ENCODE measurements at places on chromosomes 1 and 21. TPM values are rescaled to one million over a fixed set of nuclear protein-coding genes. Genes with fewer than 3 reads are reported as not detected.

Gene PLA2G4A
- 0.75 TPM for total RNA-seq

Gene HCRTR1
- total RNA-seq, result not detected

Gene RAD54L
- not detected for total RNA-seq

DNA sequence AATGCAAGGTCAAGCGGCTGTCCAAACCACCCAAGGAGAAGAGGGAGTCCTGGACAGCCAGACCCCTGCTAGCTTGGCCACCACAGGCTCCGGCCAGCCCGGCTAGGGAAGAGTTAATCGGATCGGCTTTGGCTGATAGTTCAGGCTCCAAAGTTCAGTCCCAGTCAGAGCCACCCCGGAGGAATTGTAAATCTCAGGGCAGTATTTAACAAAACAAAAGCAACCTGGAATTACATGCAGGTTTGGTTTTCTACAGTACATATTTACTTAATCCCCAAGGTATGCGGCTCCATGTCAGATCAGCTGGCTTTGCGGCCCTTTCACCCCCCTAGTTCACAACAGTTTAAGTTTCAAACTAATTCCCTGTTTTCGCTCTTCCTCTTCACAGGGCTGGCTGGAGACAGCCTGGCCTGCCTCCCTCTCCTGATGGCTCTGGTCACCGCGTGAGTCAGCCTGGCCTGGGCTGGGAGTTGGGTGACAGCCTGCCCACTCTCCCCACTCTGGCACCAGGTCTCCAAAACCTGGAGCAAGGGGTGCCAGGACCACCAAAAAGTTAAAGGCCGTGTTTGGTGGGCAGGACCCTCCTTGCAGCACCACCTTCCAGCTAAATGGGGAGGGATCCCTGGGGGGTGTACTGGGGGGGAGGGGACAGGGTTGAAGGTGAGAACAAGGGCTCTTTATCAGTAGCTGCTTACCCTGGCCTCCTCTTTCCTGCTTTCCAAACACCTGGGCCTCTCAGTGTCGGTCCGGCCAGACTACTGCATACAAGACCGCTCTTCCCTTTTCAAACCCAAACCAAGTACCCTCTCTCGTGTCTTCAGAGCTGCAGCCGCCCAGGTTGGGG is 1.9 kb downstream of the DHRS3 start:
- DNase-seq, result peak; percentile 46

DNA sequence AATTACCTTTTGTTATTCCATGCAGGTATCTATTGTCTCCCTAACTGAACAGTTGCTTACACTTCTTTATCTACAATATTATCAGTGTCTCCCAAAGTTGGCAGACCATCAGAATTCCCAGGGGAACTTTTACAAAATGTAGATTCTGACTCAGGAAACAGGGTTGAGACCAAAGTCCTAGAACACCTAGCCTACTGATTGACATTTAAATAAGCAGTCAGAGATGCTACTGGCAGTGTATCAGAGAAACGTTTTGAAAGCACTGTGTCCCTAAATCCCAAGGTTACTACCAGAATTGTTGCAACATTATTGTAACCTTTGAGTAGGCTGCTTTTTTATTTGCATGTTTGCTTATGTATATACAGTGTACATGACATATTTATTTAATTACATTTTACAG is 1.8 kb upstream of the F5 start:
- no peak for DNase-seq

DNA sequence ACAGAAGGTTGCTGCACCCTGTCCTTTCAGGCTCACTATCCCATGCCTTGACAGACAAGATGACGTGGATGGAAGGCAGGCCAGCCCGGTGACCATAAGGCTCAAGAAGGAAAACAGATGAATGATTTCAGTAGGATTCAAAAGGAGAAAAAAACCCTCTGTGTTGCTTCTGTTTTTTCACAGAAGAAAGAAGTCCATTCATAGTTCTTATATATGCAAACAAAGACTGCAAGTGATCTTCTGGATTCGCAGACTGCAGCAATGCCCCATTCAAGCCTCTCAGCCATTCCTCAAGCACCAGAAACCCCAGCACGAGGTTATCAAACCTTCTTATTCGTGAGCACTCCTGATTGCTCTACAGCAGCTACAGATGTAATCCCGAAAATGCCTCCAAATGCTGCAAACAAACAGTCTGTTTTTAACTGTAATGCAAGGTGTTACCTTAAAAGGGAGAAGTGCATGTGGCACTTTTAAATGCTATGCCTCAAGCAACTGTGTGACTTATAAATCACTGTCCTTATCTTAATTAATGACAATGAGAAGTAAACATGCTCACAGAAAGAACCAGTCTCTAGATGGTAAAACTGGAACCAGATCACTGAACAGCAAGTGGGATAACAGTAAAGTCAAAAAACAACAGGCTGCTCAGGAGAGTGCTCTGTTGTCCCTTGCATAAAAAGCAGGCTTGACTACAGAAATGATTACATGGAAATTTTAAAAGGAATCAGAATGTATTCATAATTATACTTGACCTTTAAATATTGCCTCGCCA is 173.9 kb downstream of the HHIPL2 start:
- no peak for DNase-seq

- DNase-seq, result no peak
Measured at GRCh38 chr1:163162381-163162914, 40.3 kb downstream of the RGS5 start.

- no peak for DNase-seq
Measured at GRCh38 chr1:237507005-237507404, 383.7 kb downstream of the ZP4 start.

GRCh38 chr1:103063921-103064320 is 44.4 kb downstream of the COL11A1 start:
- DNase-seq, result no peak
